MG63 (cell line): ENCODE measurements at places on chromosomes 11 and 22. TPM values are rescaled to one million over a fixed set of nuclear protein-coding genes. Genes with fewer than 3 reads are reported as not detected.

DNA sequence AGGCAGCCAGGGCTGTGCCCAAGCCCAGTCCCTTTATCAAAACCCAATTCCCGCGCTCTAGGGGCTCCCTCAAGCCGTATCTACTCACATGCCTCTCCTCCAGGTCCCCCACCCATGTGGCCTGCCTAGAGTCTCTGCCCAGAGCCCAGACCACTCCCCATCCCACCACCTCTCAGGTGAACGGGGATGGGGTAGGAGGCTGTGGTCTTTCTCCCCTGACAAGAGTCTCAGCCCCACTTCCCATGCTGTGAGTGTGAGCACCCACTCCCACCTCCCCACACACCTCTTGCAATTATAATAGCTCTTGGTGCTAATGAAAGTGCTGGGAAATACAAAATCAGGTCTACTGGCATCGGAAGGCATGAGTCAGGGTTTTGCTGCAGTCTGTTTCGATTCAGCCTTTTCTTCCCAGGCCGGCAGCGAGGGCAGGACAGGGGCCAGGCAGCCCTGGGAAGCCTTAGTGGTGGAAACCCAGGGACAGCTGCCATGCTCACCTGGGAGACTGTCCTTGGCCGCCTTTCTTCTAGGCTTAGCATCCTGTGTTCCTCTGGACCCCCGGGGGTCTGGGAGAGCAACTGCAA, 16.7 kb upstream of the TMPRSS4 start:
- DNase-seq = peak; percentile 42

- DNase-seq = no peak
Measured at GRCh38 chr11:25349537-25349936, 852.7 kb downstream of the LUZP2 start.

The OR51I1 gene
- total RNA-seq = not detected in 2 replicates

The HTR3B gene
- not detected in 2 replicates for total RNA-seq
